ENCODE measurements at places on chromosomes 12 and 14. TPM values are rescaled to one million over a fixed set of nuclear protein-coding genes. Genes with fewer than 3 reads are reported as not detected.

DNA sequence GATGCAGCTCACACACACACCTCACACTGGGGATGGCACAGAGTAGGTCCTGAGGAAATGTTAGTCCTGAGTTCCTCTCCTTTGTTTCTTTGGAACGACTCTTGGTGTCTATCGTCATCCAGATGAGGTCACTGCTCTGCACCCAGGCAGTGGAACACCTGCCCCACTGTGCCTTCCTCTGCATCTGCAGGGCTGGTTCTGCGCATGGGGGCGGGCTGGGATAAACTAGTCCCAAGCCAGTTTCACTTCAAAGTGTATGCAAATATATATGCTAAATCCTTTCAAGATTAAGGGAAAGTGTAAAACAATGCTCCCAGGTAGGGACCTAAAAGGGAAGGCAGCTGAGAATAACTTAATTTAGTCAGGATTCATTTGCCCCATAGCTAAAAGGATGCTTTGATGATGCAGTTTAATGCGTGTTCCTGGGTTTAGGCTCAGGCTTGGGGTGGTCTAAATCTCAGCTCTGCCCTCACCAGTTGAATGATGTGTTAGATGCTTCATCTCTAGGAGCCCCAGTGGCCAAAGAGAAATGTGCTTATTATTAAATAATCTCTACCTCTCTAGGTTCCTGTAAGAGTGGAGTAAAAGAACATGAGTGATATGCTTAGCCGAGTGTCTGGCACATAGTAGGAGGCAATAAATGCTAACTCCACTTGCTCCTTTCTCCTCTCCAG is 47.1 kb upstream of the OVCH1 start:
- DNase-seq, result no peak

- no peak for DNase-seq
Measured at GRCh38 chr12:59056966-59057365, 136.7 kb upstream of the LRIG3 start.

DNA sequence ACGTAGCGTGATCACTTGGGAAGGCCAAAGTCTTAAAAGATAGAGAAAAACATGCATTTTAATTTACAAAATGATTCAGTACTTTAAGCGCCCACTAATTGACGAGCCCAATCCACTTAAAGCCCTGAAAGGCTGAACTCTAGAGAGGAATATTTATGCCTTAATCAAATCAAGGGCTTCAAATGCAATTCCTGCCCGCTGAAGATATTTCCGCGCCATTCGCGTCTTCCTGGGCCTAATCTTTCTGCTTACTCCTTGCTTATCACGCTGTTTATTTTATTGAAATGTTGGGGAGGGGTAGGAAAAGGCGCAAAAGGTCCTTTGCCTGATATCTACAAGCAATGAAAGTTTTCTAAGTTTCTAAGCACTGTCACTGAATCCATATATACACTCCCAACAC is 4.0 kb downstream of the TBX3 start:
- DNase-seq, result no peak

GRCh38 chr12:108642899-108643654 is 9.4 kb upstream of the SELPLG start:
- DNase-seq, result no peak

- DNase-seq, result no peak
Measured at GRCh38 chr14:65880507-65880906, 468.0 kb downstream of the FUT8 start.

GRCh38 chr12:124828264-124829007 is 35.2 kb downstream of the SCARB1 start:
- peak; percentile 82 for DNase-seq

- DNase-seq, result no peak
Measured at GRCh38 chr12:13074396-13075117, 28.9 kb downstream of the GSG1 start.

The MYF5 gene
- not detected for polyA plus RNA-seq

The TRHDE gene
- 2.0 TPM for polyA plus RNA-seq

The TCHP gene
- polyA plus RNA-seq, result 21.1 TPM

The SDS gene
- 5.7 TPM for polyA plus RNA-seq

DNA sequence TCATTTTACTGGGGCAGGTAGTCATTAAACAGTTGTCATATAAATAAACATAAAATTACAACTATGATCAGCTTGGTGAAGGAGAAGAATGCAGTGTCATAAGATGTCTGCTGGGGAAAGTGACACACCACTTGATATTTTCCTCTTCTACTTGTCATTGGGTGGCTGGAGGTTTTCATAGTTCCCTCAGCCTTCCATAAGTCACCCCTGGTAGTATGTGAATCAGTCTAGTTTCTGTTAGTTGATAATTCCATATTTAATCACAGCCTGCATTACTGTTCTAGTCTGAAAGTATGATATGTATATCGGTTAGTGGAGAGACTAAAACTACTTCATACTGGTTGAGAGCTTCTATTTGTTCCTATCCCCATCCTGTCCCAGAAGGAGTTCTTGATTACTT is 38.2 kb downstream of the PLEKHA5 start:
- DNase-seq, result no peak

GRCh38 chr12:127773520-127773919 is 493.4 kb upstream of the TMEM132C start:
- DNase-seq, result no peak

DNA sequence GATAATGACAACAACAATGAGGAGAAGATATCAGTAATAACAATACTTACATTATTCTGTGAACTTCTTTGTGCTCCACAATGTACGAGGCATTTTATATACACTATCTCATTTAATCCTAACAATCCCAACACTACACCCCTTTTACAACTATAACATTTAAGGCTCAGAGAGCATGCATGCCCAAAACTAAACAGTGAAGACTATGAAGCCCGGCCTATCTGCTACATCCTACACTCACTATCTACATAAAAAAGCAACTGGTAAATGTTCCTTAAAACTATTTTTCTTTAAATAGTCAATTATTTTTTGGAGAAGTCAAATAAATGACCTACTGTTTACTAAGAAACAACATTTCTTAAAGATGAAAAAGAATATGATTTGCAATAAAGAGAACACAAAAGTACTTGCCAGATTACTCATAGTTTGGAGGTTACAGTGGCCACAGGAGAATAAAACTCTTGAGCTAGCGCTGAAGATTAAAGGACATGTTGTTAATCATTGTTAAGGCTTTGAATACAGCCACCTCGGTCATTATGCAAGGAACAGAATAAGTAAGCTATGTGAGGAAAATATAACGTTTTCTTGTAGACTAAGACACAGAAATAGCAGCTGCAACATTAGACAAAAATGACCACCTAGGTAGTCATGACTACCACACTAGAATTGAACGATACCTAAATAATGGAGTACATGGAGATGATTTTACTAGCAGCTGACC is 56.7 kb downstream of the EPS8 start:
- DNase-seq, result no peak

Data from adrenal gland (tissue), 19 donors.